Left renal pelvis (tissue), 4 donors: ENCODE measurements at places on chromosomes 2 and 18. TPM values are rescaled to one million over a fixed set of nuclear protein-coding genes. Genes with fewer than 3 reads are reported as not detected.

The MYOM1 gene
- 7.1 TPM for polyA plus RNA-seq

The USP40 gene
- 51.8 TPM for polyA plus RNA-seq

The DSG4 gene
- polyA plus RNA-seq, result 0.05 TPM

The SP140 gene
- polyA plus RNA-seq, result 0.55 TPM

The DLX1 gene
- polyA plus RNA-seq, result 0.24 TPM

The TNFAIP6 gene
- polyA plus RNA-seq, result 4.8 TPM

The CAPN13 gene
- 1.7 TPM for polyA plus RNA-seq

The CD8B gene
- polyA plus RNA-seq, result 0.61 TPM

The SLC39A6 gene
- polyA plus RNA-seq, result 89.5 TPM

The TRABD2A gene
- polyA plus RNA-seq, result 0.70 TPM

The GALNT14 gene
- polyA plus RNA-seq, result 30.3 TPM

The SULT1C4 gene
- polyA plus RNA-seq, result 45.9 TPM

The PFN4 gene
- 1.9 TPM for polyA plus RNA-seq

The PPM1B gene
- polyA plus RNA-seq, result 80.4 TPM

The ONECUT2 gene
- 0.24 TPM for polyA plus RNA-seq

The CRYGC gene
- polyA plus RNA-seq, result not detected

The COL3A1 gene
- 792 TPM for polyA plus RNA-seq

The RAD51AP2 gene
- polyA plus RNA-seq, result 0.20 TPM

The IL36G gene
- polyA plus RNA-seq, result 0.35 TPM

The GDF7 gene
- 4.9 TPM for polyA plus RNA-seq

The TANK gene
- polyA plus RNA-seq, result 67.2 TPM

The ANKAR gene
- 10.8 TPM for polyA plus RNA-seq

The CXCR1 gene
- not detected for polyA plus RNA-seq

The TBR1 gene
- polyA plus RNA-seq, result 0.03 TPM
